ENCODE measurements at places on chromosomes 5 and 9. TPM values are rescaled to one million over a fixed set of nuclear protein-coding genes. Genes with fewer than 3 reads are reported as not detected.

DNA sequence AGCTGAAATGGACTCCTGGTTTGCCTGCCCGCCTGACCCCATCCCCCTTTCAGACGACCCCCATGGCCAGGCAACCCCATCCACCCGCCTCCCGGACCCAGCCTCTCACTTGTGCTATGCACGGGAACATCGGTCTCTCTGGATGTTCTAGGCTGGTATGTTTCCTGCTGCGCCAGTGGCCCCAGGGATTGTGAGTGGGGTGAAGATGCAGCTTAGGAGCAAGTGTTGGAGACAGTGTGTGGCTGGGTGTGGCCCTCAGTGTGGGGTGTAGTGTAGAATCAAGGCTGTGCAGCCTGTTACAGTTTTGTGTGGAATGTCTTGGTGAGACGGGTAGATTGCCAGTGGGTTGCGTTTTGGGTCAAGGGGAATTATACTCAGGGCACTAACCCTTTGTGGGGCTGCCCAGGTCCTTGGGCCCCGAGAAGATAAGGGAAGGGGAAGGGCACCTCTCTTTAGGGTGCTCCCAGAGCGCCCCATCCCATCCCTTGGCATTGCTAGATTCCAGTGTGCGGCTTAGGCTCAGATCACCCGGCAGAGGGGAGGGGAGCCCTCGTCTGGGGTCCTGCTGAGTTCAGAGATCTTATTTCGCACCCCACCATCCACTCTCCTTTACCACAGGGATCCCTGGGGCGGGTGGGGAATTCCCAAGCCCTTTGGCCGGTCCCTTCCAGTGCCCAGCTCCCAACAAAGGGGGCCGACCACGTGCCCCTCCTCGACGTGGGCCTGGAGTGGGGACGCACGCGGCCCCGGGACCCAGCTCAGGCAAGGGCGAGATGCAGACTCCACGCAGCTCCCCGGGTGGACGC is 4.6 kb downstream of the IER5L start:
- no peak for DNase-seq

DNA sequence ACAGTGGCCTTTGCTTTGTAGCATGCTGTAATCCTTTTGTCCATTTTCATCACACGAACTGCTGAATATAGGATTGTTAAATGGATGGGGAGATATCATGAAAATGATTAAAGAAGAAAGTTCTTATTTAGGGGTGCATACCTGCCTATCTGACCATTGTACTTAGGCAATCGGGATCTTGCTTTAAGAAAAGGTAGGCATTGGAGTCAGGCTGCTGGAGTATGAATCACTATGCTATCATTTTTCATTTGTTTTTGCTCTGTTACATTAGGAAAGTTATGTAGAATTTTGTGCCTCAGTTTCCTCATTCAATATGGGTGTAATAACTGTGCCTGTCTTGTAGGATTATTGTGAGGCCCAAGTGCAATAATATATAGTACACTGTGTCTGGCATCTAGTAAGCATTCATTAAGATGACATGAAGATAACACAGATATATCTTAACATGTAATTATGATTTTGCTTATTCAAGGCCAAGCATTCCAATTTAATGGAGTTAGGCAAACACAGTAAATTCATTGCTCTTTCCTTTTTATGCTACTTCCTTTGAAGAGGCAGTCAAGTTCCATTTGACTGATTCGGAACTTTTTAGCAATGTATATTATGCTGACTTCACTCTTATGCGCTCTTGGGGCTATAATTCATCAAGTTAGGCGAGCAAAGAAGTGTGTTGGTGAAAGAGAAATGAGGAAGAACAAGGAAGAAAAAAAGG is 109.9 kb upstream of the CDKN2B start:
- no peak for DNase-seq

- DNase-seq, result no peak
Observed at GRCh38 chr9:21060919-21061561, 16.7 kb downstream of the IFNB1 start.

The TXNDC8 gene
- polyA plus RNA-seq, result not detected

GRCh38 chr9:18490641-18491370 is 16.9 kb downstream of the ADAMTSL1 start:
- DNase-seq, result no peak

DNA sequence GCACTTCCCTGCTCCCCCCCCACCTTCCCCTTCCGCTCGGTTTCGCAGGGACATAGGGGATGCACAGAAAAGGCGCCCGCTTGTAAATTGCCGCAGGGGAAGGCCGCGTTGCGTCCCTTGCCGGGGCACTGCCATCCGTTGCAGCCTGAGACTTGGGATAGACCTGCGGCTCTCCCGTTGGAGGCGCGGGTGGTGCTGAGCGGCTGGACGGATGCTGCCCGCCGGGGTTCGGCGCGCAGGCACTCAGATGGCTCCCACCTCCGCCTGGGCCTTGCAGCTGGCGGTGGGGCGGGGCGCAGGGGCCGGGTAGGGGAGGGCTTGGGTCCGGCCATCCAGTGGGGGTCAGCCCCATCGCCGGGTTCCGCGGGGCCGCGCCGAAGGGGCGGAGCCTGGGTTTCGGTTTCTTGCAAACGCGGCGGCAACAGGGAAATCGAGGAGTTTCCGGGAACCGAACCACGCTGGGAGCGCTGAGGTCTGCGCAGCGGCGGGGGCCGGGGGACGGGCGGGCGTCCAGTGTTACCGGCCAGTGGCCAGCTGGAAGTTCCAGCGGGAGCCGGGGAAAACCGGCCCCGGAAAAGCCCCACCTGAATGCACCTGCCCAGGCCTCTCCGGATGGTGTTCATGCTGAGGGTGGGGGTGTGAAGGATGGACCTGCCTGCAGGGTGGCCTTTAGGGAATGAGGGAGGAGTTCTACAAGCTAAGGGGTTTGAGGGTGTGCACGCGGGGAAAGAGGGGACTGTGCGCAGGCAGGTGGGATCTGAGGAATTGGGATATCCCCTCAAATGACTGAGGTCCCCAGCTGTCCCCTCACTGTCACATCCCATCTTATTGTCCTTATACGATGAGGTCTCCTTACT is 6.3 kb upstream of the IRF1 start:
- peak; percentile 73 for DNase-seq

- DNase-seq, result no peak
Observed at GRCh38 chr5:174692381-174692780, 32.0 kb upstream of the MSX2 start.

- no peak for DNase-seq
Observed at GRCh38 chr9:8025551-8025950, 226.0 kb upstream of the DMAC1 start.

DNA sequence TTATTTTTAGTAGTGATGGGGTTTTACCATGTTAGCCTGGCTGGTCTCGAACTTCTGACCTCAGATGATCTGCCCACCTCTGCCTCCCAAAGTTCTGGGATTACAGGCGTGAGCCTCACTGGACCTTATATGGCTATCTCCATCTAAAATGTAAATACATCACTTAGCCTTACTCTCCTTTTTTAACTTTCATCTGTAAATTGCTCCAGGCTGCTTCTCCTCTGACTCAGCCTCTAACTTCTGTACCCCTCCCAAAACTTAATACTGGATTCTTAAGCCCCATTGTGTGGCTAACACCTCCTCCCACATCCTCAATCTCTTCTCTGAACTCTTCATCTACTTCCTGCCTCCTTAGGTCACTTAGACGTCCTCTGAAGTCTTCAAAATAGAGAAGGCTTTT is 4.0 kb downstream of the SNX30 start:
- no peak for DNase-seq

DNA sequence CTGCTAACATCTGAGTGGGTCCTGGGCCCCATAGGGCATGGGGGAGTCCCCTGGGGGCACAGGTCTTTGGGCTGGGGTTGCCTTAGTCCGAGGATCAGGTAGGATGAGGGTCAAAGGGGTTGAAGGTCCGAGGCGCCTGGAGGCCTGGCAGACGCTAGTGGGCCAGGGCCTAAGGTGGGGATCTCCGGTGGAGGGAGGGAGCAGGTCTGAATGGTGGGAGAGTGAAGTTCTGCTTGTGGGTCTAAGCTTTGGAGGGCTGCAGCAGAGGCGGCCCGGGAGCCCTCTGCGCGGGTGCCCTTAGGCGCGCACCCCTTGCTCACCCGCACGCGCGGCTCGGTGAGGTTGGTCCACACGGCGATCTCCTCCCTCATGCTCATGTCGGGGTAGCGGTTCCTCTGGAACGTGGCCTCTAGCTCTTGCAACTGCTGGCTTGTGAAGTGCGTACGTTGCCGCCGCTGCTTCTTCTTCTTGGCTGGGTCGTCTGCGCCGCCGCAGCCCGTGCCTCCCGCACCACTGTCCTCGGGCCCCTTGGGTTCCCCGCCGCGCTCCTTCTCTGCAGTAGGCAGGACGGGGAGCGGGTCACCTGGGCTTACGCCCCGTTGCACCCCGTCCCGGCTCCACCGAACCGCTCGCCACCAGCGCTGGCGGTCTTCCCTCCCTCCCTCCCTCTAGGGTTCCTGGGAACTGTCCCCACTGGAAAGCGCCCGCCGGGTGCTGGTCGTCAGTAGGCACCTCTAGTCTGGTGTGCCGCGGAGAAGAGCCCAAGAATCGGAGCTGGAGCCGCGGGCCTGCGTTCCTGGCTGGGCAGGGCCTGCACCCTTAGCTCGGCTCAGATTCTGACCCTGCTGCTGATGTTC is 2.8 kb downstream of the PITX1 start:
- DNase-seq, result no peak
